ENCODE measurements at places on chromosomes 3 and 15.

DNA sequence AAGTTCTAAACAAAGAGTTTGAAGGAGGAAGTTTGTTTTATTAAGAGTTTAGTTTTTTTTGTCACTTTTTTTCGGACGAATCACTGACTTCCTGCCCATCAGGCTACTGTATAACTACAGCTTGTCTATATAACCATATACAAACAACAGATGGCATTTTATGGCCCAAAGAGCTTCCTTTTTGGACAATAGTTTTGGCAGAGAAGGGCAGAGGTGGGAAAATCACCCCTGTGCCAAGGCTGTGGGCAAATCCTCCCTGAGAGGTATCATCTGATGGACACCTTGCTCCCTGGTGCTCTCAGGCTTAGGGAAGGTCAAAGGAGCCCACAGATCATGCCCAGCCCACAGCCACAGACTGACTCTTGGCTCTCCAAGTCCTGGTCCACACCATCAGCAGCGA lies 113.4 kb downstream of the OXNAD1 start:
- DNase-seq = no peak

GRCh38 chr3:46527239-46527638 lies 29.5 kb downstream of the RTP3 start:
- DNase-seq = no peak

GRCh38 chr3:2156244-2156847 lies 57.7 kb downstream of the CNTN4 start:
- DNase-seq = no peak

GRCh38 chr15:57504599-57504940 lies 87.1 kb upstream of the MYZAP start:
- DNase-seq = no peak

- DNase-seq = no peak
Observed at GRCh38 chr15:89765694-89766093, 10.4 kb upstream of the MESP2 start.

- no peak for DNase-seq
Observed at GRCh38 chr3:16298891-16299290, 33.9 kb downstream of the OXNAD1 start.
